ENCODE measurements at places on chromosomes 4 and X. TPM values are rescaled to one million over a fixed set of nuclear protein-coding genes. Genes with fewer than 3 reads are reported as not detected.

DNA sequence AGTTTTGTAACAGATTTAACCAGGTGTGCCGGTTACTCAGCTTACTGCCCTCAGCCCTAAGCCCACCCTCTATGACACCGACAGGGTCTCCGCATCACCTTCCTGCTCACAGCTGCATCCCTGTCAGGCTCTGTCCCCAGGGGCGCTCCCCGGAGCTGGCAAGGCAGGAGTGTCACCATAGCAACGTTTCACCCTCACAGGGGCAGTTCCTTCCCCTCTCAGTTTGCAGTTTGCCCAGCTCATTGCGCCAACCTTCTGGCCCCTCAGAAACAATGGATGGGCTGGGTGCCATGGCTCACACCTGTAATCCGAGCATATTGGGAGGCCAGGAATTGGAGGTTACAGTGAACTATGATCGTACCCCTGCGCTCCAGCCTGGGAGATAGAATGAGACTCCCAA is 42.6 kb downstream of the RGS12 start:
- no peak for DNase-seq

- peak; percentile 71 for DNase-seq
Observed at GRCh38 chr4:74969507-74970474, 36.9 kb downstream of the PARM1 start.

DNA sequence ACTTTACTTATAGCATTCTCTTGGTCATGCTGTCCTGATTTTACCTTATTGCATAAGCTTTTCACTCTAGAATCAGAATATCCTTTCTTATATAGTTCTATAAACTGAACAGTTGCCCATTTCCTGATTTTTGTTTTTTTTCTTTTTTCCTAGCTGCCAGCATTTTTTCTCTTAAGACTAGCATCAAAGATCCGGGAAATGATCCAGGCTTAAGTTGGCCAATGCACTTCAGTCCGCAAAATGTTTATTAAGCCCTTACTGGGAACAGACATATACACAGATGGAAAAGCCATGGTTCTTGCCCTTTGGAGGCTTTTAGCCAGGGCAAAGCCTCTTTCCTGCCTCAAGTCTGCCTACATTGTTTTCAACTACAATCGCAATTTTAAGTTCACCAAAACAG is 10.1 kb upstream of the BMP2K start:
- no peak for DNase-seq

DNA sequence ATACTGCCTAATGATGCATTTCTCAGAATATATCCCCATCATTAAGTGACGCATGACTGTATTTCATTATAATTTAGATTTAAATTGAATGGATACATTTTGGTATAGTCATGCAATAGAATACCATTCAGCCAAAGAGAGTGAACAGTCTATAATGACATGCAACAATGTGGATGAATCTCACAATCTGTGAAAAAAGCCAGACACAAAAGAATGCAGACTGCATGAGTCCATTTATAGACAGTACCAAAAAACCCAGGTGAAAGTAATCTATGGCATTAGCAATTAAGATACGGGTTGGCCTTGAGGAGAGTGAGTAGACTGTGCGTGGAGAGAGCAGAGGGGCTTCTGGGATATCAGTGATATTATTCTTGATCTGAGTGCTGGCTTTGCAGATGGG is 239.7 kb upstream of the PGRMC2 start:
- no peak for DNase-seq

- DNase-seq, result no peak
Observed at GRCh38 chrX:46268412-46268811, 276.8 kb downstream of the ZNF674 start.

- DNase-seq, result no peak
Observed at GRCh38 chr4:153571006-153571545, 104.9 kb downstream of the TMEM131L start.

DNA sequence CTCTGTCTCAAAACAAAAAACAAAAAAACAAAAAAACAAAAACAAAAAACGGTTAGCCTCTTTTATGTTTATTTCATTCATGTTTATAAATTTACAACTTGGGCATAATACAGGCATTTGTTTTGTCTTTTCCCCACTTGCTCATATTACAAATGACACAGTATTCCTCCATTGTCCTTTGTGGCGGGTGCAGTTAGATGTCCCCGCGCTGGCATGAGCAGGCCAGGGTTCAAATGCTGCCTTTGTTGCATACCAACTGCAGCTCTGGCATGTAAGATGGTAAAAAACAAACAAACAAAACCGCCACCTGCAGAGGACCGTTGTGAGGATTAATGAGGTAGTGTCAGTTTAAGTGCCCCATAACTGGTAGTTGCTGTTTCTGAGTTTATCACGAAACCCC is 16.1 kb upstream of the HPF1 start:
- DNase-seq, result no peak

Gene CFAP299
- not detected for total RNA-seq
